ENCODE measurements at places on chromosomes 2 and 18.

DNA sequence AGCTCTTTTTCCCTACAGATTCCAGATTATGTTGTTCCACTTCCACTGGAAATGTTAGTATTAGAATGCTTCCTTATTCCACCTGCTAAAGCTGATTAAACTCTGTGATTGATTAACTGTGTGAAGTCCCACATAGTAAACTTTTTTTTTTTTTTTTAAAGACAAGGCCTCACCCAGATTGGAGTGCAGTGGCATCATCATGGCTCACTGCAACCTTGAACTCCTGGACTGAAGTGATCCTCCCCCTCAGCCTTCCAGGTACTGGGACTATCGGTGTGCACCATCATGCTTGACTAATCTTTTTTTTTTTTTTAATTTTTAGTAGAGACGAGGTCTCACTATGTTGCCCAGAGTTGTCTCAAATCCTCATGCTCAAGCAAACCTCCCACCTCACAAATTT is 108.5 kb upstream of the RBMS1 start:
- no peak for DNase-seq

- no peak for DNase-seq
Measured at GRCh38 chr2:188610827-188611226, 319.2 kb downstream of the GULP1 start.

DNA sequence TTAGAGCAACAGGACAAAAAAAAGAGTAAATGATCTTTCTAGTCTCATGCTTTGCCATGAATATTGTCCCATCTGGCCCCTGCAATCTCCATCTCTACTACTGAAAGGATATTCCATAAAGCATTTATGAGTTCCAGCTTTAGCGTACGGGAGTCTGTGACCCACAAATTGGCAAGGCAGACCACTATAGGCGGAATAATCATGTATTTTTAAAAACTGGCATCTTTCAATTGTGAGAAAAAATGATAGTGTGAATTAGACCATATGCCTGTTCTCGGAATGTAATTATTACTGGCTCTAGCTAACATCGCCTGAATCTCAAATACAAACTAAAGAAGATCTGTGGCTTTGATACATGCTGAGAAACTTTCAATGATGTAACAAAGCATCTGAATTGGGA is 738.1 kb upstream of the NXPH2 start:
- no peak for DNase-seq

- no peak for DNase-seq
Measured at GRCh38 chr18:26022585-26022984, 67.8 kb downstream of the SS18 start.

- no peak for DNase-seq
Measured at GRCh38 chr2:146661473-146662096, 1183.2 kb upstream of the ACVR2A start.

GRCh38 chr2:45178359-45178758 is 169.1 kb upstream of the SIX2 start:
- no peak for DNase-seq
